ENCODE measurements at places on chromosomes 2 and 18.

- DNase-seq = no peak
Measured at GRCh38 chr2:33891616-33892015, 292.5 kb upstream of the FAM98A start.

GRCh38 chr2:118978064-118978463 lies 36.1 kb downstream of the MARCO start:
- no peak for DNase-seq

DNA sequence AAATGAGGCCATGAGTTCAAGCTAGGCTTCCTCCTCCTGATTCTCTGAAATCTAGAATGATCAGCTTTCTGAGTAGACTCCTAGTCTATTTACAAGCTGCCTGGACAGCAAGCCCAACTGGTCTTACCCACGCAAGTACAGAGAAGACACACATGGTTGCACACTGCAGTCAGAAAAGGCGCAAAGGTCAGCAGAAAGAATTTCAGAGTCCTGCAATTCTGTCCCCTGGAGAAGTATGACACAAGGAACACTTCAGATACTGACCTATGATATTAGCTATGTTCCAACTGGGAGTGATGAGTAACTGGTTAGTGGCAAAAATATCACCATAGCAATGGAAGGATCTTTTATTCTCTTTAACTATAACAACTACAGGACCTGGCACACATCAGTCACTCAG lies 336.1 kb upstream of the PKDCC start:
- no peak for DNase-seq

GRCh38 chr2:217075268-217076057 lies 215.6 kb upstream of the TNP1 start:
- DNase-seq = no peak

DNA sequence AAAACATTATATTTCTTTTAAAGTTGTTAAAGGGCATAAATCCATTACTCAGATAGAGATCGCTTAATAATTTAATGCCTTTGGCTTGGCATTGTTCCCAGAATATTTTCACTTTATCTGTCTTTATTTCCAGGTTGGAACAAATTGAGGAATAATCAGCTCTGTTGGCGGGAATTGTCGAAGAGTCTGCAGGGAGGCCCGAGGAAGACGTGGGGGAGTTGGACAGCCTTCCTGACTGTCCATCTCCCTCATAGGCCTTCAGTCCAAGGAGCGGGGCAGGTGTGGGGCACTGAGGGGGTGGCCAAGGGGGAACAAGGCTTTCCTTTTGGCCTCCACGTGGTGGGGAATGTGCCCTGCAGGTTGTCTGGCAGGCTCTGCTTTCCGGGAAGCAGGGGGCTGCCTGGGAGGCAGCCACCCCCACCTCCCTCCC lies 179.6 kb downstream of the ZBTB7C start:
- DNase-seq = no peak

- no peak for DNase-seq
Measured at GRCh38 chr2:161190050-161190449, 29.8 kb downstream of the TANK start.

DNA sequence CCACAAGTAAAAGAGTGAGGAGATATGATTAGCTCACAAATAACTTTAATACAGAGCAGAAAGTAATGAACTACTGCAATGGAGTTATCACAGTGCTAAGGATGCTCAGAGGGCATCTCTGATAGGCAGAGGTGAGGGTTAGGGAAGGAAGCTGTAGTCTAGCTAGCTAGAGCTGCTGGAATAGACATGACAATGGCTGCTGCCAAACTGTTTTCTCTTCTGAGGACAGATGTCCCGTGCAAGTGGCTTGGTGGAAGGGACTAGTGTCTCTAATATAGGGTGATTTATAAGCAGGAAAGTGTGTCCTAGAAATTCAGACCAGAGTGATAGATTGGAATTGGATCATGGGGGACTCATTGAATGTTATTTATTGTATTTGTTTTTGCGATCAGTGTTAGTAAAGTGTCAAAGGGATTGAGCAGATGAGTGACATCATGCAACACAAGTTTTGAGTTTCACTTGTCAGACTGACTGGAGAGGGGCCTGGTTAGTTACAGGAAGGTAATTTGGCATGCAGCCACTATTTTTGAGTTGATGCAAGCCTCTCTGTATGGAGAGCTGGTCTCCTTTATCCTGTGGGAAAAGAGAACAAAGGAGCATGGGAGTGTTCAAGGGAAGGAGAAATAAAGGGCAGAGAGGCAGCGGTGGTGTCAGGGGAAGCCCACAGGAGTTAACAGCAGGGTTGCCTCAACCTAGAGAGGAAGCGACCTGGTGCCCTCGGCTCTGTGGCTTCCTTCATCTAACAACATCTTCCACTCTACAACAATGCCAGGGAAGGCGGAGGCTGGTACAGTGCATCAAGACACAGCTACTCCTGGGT lies 1.9 kb downstream of the CTLA4 start:
- no peak for DNase-seq

DNA sequence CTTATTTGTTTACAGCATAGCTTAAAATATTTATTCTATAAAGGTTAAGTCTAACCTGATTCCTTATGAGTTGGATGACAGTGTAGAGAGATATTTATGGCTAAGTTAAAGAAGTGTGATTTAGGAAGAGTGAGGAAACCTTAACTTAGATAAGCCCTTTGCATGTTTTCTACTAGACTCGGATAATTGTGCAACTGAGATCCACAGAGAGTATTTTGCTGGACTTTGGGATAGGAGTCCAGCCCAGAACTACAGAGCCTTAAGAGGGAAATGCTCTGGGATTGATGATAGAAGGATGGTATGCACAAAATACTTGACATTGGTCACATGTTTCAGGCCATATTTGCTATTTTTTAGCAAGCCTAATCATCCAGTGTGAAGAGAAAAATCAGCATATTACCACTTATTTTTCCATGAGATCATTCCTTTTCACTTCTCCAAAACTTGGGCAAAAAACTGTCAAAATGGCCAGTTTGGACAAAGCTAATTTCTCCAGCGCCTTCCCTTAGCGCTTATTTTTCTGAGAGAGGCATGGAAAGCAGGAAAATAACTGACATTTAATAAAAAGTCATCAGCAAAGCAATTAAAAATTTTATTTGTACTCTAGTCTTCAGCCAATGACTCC lies 3.1 kb downstream of the CD28 start:
- no peak for DNase-seq

DNA sequence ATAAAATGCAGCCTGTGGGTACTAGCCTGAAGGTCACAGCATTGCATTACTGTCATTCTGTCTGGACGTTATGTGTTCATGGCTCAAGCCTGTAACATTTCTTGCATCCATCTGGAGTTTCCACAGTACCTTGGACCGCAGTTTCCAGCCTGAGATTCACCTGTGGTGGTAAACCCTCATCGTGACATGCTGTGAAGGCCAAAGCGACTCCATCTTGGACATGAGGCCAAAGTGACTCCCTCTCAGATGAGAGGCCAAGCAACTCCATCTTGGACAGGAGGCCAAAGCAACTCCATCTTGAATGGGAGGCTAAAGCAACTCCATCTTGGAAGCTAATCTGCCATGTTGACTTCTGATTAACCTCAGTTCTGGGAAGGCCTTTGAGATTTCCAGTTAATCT lies 257.7 kb upstream of the MYT1L start:
- DNase-seq = no peak

- DNase-seq = no peak
Measured at GRCh38 chr2:29723255-29724001, 198.0 kb downstream of the ALK start.

DNA sequence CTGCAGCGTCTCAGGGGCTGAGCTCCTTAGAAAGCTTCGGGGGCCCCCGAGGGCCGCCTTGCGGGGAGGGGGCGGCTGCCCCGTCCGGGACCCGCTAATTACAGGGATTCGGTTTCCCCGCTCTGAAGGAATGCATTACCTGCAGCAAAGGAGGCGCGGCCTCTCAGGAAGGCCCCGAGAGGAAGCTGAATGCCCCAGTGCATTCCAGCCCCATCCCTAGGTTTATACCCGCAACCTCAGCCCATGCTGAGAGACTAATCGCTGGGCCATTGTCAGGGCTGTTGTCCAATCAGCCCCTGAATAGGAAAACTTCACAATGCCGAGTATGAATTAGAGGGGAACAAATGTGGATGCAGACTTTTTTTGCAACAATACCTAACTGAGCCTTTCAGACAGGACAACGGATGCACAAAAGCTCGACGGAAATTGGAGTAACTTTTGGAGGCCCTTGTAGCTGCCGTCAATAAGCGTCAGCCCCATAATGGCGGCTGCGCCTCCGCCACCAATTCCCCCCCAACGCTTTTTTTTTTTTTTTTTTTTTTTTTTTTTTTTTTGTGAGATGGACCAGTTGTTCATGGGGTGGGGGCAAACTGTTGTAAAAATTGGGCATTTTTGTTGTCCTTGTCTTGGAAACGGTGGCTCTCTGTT lies 138.6 kb upstream of the SIX3 start:
- DNase-seq = no peak

- DNase-seq = no peak
Measured at GRCh38 chr2:68387408-68388350, 22.6 kb downstream of the PLEK start.

DNA sequence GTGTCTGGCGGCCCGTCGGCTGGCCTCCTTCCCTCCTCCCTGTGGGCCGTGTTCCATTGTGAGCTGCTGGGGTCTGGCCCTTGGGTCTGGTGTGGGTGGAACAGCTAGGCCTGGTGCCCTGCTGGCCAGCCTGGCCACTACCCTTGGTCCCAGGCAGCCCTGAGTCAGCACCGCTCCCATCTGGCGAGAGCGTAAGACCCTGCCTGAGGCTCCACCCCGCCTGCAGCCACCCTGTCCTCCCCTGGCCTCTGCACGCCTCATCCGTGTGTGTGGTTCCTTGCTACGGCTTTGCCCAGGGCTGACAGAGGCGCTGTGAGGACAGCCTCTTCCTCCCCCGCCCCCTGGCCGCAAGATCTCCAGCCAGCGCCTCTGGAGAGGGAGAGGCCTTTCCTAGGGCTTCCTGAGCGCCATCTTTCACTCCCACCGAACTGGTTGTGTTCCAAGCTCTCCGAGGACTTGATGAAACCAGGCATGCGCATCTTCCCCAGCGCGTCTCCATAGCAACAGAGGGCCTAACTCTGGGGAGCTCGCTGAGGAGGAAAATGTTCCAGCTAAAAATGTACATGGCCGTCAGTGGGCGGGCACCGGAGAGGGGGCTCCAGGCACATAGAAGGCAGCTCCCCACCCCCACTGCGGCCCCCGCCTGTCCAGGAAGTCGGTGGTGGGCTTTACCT lies 83.0 kb downstream of the STPG4 start:
- DNase-seq = no peak

GRCh38 chr18:49167084-49167483 lies 216.3 kb upstream of the SMAD7 start:
- no peak for DNase-seq

DNA sequence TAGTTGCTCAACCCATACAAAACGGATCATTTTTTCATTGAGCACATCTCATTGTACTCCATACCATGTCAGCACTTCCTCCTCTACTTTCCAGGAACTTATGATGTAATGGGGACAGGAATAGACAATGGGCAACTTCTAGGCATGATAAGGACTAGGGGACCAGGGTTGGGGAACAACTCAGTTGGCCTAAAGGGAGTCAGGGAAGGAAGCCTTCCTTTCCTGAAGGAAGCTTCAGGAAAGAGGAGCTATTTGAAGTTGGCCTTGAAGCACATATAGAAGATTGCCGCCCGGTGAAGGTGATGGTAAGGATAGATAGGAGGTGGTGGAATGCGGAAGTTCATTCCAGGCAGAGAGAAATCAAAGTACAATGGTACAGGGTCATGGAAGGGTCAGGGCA lies 283.9 kb downstream of the SLC8A1 start:
- no peak for DNase-seq
